Activated CD8-positive, alpha-beta memory T cell treated with anti-CD3 and anti-CD28 coated beads for 36 hours (primary cell): ENCODE measurements at places on chromosomes 3 and 15. TPM values are rescaled to one million over a fixed set of nuclear protein-coding genes. Genes with fewer than 3 reads are reported as not detected.

Gene QRICH1
- 117 TPM for total RNA-seq

Gene IL12A
- total RNA-seq: not detected

Gene KLHDC8B
- 3.4 TPM for total RNA-seq

Gene CHCHD6
- 16.9 TPM for total RNA-seq

Gene FOXB1
- total RNA-seq: 0.63 TPM

Gene ARHGAP31
- total RNA-seq: 18.6 TPM

Gene CLDN1
- 0.19 TPM for total RNA-seq

Gene RETNLB
- total RNA-seq: not detected

Gene KCTD6
- total RNA-seq: 6.4 TPM

Gene TMEM41A
- 22.0 TPM for total RNA-seq

Gene AGBL1
- not detected for total RNA-seq

Gene ITPKA
- 0.55 TPM for total RNA-seq

Gene CLRN1
- not detected for total RNA-seq

Gene TERC
- total RNA-seq: 12.9 TPM

Gene GOLGA6B
- not detected for total RNA-seq

Gene TRH
- total RNA-seq: not detected

Gene ROBO1
- total RNA-seq: 2.1 TPM

Gene VGLL3
- not detected for total RNA-seq

Gene MORC1
- total RNA-seq: not detected

Gene ATP13A5
- total RNA-seq: not detected

Gene GOLGA8G
- not detected for total RNA-seq

Gene CCR9
- 1.8 TPM for total RNA-seq

Gene ELP6
- 49.7 TPM for total RNA-seq

Gene A4GNT
- total RNA-seq: not detected

Gene TNIK
- 17.8 TPM for total RNA-seq

Gene PLSCR4
- not detected for total RNA-seq

Gene RASGRP1
- total RNA-seq: 67.8 TPM

Gene CLDN16
- total RNA-seq: not detected

Gene STRC
- 0.17 TPM for total RNA-seq

Gene RBP2
- not detected for total RNA-seq

Gene NUSAP1
- total RNA-seq: 118 TPM

Gene DUOXA2
- not detected for total RNA-seq

Gene KNG1
- total RNA-seq: not detected

Gene SAXO2
- total RNA-seq: 1.9 TPM

Gene FETUB
- not detected for total RNA-seq

Gene NANOGP8
- total RNA-seq: not detected

Gene SLITRK3
- total RNA-seq: not detected

Gene WDR5B
- total RNA-seq: 3.4 TPM

Gene USP50
- total RNA-seq: 0.21 TPM

Gene IREB2
- 69.6 TPM for total RNA-seq

Gene GATM
- total RNA-seq: 2.1 TPM

Gene ASB14
- not detected for total RNA-seq

Gene PIGZ
- 0.51 TPM for total RNA-seq

Gene CSTA
- total RNA-seq: not detected

Gene DTWD1
- 21.9 TPM for total RNA-seq

Gene CHRFAM7A
- total RNA-seq: not detected

Gene ETV5
- total RNA-seq: 2.2 TPM

Gene ALDH1A2
- 0.34 TPM for total RNA-seq

Gene IL5RA
- 0.38 TPM for total RNA-seq

Gene PML
- total RNA-seq: 37.0 TPM

Gene FBXL22
- 0.95 TPM for total RNA-seq

Gene ZPLD1
- not detected for total RNA-seq

Gene ISLR
- not detected for total RNA-seq

Gene CHRM5
- not detected for total RNA-seq

Gene CPLX3
- not detected for total RNA-seq
